Effector CD4-positive, alpha-beta T cell (primary cell): ENCODE measurements at places on chromosomes 3 and 15.
A peak's percentile ranks its signal among the peaks of the same experiment; 100 is the strongest.

- no peak for DNase-seq
Measured at GRCh38 chr3:4843619-4844018, 135.6 kb upstream of the BHLHE40 start.

DNA sequence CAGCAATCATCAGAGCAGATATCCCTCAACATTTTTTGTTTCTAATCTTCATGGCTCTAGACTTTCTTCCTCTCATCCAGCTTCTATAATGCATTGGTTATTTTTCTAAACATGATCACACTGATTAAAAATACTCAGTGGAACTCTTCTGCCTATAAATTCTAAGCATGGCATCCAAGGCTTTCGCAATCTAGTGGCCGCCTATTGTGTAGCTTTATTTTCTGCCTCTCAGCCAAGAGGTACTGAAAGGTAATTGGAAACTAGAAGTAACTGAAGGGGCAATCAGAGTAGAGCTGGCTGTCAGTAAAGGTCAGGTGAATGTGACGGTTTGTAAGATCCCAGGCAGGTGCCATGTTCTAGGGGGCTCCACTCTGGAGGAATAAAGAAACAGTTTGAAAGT lies 33.4 kb downstream of the OXSM start:
- no peak for DNase-seq

DNA sequence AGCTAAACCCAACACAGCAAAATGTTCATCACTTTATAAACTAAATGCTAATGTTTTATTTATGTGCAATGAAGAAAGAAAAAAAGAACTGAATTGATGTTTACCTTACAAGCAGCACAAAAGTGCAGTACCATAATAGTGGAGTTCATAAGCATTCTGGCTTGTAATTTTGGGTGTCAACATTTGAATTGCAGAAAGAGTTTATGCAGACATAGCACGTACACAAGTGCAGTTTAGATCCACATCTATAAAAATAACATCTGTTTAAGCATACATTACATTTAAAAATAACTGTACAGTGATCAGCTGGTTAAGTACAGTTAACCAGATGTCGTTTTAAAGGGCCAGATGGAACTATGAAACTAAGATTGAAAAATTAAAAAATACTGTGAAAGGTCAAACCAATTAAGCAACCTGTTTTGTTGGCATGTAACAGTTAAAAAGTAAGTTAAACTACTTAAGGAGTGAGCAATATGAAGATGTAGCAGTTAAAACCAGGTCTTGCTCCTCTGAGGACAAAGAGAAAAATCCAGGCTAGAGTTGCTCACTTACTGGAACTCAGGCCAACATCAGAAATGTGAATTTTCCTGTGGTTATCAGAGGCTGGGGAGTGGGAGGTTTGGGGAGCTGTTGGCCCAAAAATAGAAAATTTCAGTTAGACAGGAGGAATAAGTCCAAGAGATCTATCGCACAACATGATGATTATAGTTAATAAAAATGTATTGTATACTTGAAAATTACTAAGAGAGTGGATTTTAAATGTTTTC lies 204.9 kb upstream of the MDFIC2 start:
- no peak for DNase-seq

GRCh38 chr3:127886231-127886955 lies 28.6 kb upstream of the KBTBD12 start:
- no peak for DNase-seq

DNA sequence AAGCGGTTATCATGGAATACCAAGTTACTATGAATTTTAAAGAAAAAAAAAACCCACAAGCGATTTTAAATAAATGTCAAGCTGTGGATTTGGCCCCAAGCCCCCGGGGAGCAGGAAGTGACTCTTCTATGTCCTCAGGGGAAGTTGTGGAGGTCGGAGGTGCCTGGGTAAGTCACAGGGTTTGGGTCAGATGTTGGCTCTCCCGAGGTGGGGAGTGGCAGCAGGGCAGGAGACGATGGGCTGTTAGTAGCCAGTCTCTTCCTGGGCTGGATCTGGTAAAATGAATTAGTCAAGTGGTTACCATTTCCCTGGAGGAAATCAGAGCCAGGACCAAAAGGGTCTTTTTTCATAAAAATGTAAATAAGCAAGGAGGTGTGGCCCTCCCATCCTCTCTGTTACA lies 316.7 kb downstream of the TLE3 start:
- no peak for DNase-seq

DNA sequence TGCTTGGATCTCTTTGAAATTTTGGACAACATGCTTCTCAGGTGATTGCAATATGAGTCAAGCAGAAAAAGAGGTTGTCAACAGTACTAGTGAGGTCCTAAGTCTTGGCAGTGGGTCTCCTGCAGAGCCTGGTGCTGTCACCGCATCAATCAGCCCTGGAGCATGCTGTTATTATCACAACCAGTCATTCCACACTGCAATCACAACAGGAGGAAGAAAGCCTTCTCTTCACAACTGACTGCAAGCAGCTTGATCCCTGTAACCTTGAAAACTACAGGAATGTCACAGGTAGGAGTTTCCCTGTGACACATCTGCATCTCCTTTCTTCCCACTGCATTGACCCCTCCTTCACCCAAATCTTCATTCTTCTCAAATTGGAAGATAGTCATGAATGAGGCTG lies 451.1 kb upstream of the ATP11B start:
- no peak for DNase-seq

- DNase-seq, result peak; percentile 60
Measured at GRCh38 chr15:63191895-63192618, 2.7 kb downstream of the RAB8B start.
